Kidney (tissue), 22 donors: ENCODE measurements at places on chromosomes 3 and 15. TPM values are rescaled to one million over a fixed set of nuclear protein-coding genes. Genes with fewer than 3 reads are reported as not detected.

TMEM207 gene
- not detected for total RNA-seq

ZNF774 gene
- total RNA-seq: 3.1 TPM

PARP15 gene
- 4.9 TPM for total RNA-seq

CATSPER2 gene
- 6.5 TPM for total RNA-seq

PPP1R14D gene
- not detected for total RNA-seq

DUT gene
- total RNA-seq: 85.6 TPM

ASB14 gene
- total RNA-seq: not detected

IL20RB gene
- 0.79 TPM for total RNA-seq

SLC6A20 gene
- 35.2 TPM for total RNA-seq

CHL1 gene
- 109 TPM for total RNA-seq

SGO1 gene
- 0.72 TPM for total RNA-seq

KNL1 gene
- 1.1 TPM for total RNA-seq

- DNase-seq: peak; percentile 55
- no peaks in the 10 kb centered on the region for H3K27me3 ChIP-seq
- H3K4me1 ChIP-seq: peaks cover 2% of the 10 kb centered on the region
- H3K36me3 ChIP-seq: no peaks in the 10 kb centered on the region
- no peak overlapping the region for H3K4me3 ChIP-seq
Measured at GRCh38 chr3:134326126-134326525, 48.1 kb downstream of the AMOTL2 start.

- H3K27me3 ChIP-seq: no peaks in the 10 kb centered on the region
- H3K36me3 ChIP-seq: no peaks in the 10 kb centered on the region
- H3K4me1 ChIP-seq: no peaks in the 10 kb centered on the region
- H3K4me3 ChIP-seq: no peak overlapping the region
- H3K27ac ChIP-seq: no peak overlapping the region
Measured at GRCh38 chr3:133023362-133023761, 14.8 kb upstream of the TMEM108 start.

GRCh38 chr3:186824430-186825139 lies 17.9 kb upstream of the ADIPOQ start:
- H3K27ac ChIP-seq: no peak overlapping the region
- no peaks in the 10 kb centered on the region for H3K36me3 ChIP-seq
- no peaks in the 10 kb centered on the region for H3K4me1 ChIP-seq
- no peak for DNase-seq

DNA sequence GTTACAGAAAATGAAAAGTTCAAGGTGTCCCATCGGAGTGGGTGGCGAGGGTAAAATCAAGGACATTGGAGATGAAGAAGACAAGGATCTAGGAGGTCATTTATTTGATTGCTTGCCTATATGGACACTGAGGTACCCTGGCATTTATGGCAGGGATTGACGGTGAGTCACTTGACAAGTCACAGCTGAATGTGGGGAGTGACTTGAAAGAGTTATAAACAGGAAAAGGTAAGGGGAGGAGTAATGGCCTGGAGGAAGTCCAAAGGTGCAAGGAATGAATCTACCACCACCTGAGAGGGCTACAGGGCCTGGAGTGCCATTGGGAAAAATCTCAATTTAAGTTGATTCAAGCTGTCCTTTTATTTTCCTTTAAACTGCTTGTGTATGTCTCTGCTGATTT lies 11.8 kb upstream of the SGO1 start:
- no peaks in the 10 kb centered on the region for H3K27me3 ChIP-seq
- H3K36me3 ChIP-seq: no peaks in the 10 kb centered on the region
- no peak for DNase-seq
- H3K27ac ChIP-seq: no peak overlapping the region
- no peak overlapping the region for H3K4me3 ChIP-seq

DNA sequence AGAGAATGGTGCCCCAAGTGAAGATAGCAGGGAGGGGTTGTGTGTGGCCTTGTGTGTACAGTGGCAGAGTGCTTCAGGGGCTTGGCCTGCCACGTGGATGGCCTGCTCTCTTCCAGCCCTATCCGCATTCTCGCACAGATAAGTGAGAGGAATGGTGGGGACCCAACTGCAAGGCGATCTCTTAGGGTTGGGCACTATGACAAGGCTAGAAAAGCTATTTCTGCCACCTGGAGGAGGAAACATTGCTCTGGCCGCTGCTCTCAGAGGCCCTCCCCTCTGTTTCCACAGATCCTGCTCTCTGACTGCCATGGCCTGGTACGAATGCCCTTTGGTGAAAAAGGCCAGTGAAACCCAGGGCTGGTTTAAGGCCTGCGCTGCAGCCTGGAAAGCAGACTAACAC lies 20.6 kb downstream of the EEFSEC start:
- H3K36me3 ChIP-seq: peaks cover 2% of the 10 kb centered on the region
- no peaks in the 10 kb centered on the region for H3K27me3 ChIP-seq
- no peak overlapping the region for H3K4me3 ChIP-seq
- H3K27ac ChIP-seq: no peak overlapping the region

GRCh38 chr3:69121950-69122349 lies 445 bp downstream of the LMOD3 start:
- H3K4me3 ChIP-seq: no peak overlapping the region
- no peak overlapping the region for H3K27ac ChIP-seq
- no peaks in the 10 kb centered on the region for H3K36me3 ChIP-seq
- no peaks in the 10 kb centered on the region for H3K27me3 ChIP-seq

DNA sequence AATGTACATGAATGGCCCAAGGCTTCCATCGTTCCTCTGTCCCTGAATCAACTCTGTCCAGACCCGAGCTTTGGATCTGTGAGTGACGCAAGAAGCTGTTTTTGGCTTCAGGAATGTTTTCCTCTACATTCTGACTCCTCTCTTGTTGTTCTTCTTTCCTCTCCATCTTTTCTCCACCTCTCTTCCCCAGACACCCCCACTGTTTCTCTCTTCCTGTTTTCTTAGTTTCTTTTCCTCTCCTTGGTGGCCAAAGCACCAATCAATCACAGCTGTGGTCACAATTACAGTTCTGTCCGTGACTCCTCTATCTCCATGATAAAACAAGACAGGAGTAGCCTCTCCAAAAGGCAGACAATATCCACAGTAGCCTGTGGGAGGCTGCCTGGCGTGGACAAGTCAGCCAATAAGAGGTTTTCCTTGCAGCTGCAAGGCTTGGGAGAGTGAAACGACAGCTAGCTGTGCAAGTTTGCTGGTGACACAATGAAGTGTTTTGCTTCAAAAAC lies 4.9 kb upstream of the TMEM212 start:
- no peak overlapping the region for H3K27ac ChIP-seq
- H3K36me3 ChIP-seq: no peaks in the 10 kb centered on the region
- H3K27me3 ChIP-seq: no peaks in the 10 kb centered on the region
- peak overlapping the region; percentile 21 for H3K4me3 ChIP-seq
- DNase-seq: peak; percentile 78

GRCh38 chr3:40169983-40170382 lies 139.5 kb upstream of the EIF1B start:
- H3K4me3 ChIP-seq: no peak overlapping the region
- no peaks in the 10 kb centered on the region for H3K27me3 ChIP-seq
- no peak overlapping the region for H3K27ac ChIP-seq
- no peak for DNase-seq

GRCh38 chr3:76372497-76372896 lies 587.1 kb upstream of the ZNF717 start:
- H3K27ac ChIP-seq: no peak overlapping the region
- no peaks in the 10 kb centered on the region for H3K27me3 ChIP-seq
- H3K36me3 ChIP-seq: no peaks in the 10 kb centered on the region

DNA sequence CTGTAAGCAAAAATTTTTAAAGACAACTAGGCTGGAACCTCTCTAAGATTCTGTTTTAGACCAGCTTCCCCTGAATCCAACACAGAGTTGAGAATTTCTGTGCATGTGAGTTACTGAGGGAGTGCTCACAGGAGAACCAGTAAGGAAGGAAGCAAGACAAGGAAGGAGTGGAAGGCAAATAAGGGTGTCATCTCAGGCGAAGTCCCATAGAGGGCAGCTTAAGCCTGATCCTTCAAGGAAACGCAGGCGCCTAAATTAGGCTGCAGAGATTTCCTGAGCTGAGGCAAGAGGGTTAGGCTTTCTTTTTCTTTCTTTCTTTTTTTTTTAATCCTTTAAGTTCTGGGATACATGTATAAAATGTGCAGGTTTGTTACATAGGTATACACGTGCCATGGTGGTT lies 36.2 kb upstream of the COL6A6 start:
- H3K27me3 ChIP-seq: no peaks in the 10 kb centered on the region
- H3K27ac ChIP-seq: no peak overlapping the region
- no peaks in the 10 kb centered on the region for H3K36me3 ChIP-seq
- H3K4me1 ChIP-seq: no peaks in the 10 kb centered on the region
- peak; percentile 36 for DNase-seq
- no peak overlapping the region for H3K4me3 ChIP-seq

DNA sequence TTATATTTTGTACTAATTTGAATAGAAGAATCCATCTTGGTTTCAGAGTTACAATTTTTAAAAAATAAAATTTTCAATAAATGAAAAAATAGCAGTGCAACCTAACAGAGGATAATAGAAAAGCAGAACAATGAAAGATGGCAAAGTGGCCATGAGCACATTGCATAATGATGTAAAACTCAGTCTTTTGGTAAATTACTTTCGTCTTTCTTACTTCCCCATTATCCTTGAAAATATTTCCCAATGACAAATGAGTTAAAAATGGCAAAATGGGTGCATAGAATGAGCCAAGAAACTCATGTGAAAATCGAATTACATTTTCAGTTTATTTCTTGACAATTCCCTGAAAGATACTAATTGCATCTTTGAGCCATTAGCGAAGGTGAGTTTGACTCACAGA lies 236.4 kb downstream of the CDIN1 start:
- H3K27ac ChIP-seq: no peak overlapping the region
- peaks cover 7% of the 10 kb centered on the region for H3K4me1 ChIP-seq
- H3K4me3 ChIP-seq: no peak overlapping the region
- H3K27me3 ChIP-seq: no peaks in the 10 kb centered on the region

GRCh38 chr3:72678867-72679266 lies 169.4 kb downstream of the SHQ1 start:
- H3K27ac ChIP-seq: no peak overlapping the region
- no peaks in the 10 kb centered on the region for H3K36me3 ChIP-seq
- H3K4me3 ChIP-seq: no peak overlapping the region
- H3K4me1 ChIP-seq: peaks cover 3% of the 10 kb centered on the region
- H3K27me3 ChIP-seq: no peaks in the 10 kb centered on the region

DNA sequence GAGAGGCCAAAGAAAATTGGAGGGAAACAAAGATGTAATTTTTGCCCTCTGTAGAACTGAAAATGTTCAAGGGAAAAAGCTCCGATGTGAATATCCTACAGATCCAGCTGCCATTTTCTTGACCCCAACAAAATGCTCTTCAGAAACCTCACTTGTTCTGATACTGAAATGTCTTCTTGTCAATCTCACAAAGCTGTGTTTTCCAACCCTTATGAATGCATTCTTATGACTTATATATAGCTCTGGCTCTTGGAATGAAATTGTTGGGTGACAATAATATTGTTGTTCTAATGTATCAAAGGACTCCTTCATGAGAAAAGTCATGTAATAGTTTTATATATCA lies 157.1 kb upstream of the TGFBR2 start:
- DNase-seq: no peak
- H3K27me3 ChIP-seq: no peaks in the 10 kb centered on the region
- no peaks in the 10 kb centered on the region for H3K36me3 ChIP-seq
- no peaks in the 10 kb centered on the region for H3K4me1 ChIP-seq
- H3K4me3 ChIP-seq: no peak overlapping the region
- H3K27ac ChIP-seq: no peak overlapping the region

DNA sequence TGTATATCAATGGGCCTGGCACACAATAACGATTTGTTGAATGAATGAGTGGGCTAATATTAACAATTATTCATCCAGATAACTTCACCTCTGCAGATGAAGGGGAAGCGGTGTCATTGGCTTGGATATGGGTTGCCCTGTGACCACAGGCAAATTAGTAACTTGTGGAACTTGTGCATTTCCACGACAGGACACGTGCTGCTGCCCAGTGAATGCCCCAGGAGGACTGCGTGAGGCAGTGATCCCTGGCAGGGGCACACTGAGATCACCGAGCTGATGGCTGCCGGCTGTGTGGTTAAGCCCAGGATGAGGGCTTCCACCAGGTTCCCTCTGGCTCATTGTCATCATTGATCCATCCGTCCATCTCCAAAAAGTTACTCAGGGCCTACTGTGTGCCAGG lies 84.1 kb upstream of the HACD2 start:
- peak overlapping the region; percentile 16 for H3K27ac ChIP-seq
- H3K27me3 ChIP-seq: no peaks in the 10 kb centered on the region
- no peak overlapping the region for H3K4me3 ChIP-seq
- peaks cover 27% of the 10 kb centered on the region for H3K36me3 ChIP-seq
- DNase-seq: no peak

- no peaks in the 10 kb centered on the region for H3K27me3 ChIP-seq
- no peak overlapping the region for H3K27ac ChIP-seq
- no peaks in the 10 kb centered on the region for H3K4me1 ChIP-seq
- no peak for DNase-seq
- no peak overlapping the region for H3K4me3 ChIP-seq
Measured at GRCh38 chr3:186983659-186984058, 53.3 kb downstream of the ST6GAL1 start.

GRCh38 chr3:119125742-119126504 lies 20.0 kb upstream of the TEX55 start:
- no peak overlapping the region for H3K4me3 ChIP-seq
- no peaks in the 10 kb centered on the region for H3K4me1 ChIP-seq
- no peak overlapping the region for H3K27ac ChIP-seq
- no peaks in the 10 kb centered on the region for H3K36me3 ChIP-seq

DNA sequence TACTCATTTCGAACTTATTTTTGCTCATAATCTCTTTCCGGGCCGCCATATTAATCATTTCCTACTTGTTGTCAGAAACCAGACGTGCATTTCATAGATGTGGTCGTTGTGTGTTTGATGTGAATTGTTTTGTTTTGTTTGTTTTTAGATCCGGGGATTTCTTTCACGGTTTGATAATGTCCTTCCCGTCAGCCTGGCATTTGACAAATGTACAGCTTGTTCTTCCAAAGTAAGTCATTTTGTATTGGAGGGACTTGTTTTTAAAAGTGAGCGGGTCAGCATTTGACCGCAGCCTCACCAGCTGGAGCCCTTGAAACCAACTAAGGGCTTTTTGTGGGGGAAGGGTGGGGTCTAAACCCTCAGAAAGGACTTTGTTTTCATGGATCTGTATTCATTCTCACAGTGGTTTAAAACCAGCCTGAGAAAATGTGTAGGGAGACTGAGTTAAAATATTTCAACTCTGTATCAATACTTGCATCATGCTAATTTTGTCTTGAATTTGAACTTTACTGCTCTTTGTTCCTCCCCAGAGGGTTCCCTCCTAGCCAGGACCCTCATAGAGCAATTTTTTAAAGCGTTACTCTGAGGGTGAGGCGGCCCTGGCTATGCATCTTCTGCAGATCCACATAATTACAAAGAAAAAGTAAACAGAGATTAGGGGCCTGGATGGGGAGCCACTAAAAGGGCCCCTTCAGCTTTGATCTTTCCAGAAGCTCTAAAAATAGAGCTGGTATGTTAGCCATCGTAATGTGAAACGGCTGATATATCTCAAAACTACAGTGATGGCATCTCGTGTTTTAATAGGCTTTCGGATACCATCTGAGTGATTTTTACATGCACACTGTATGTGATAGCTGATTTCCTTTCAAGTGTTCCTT lies 107.9 kb downstream of the ATG7 start:
- no peaks in the 10 kb centered on the region for H3K36me3 ChIP-seq
- H3K27ac ChIP-seq: peak overlapping the region; percentile 68
- peak; percentile 40 for DNase-seq
- no peak overlapping the region for H3K4me3 ChIP-seq
- no peaks in the 10 kb centered on the region for H3K4me1 ChIP-seq

GRCh38 chr3:42169579-42170120 lies 78.5 kb downstream of the TRAK1 start:
- H3K27me3 ChIP-seq: no peaks in the 10 kb centered on the region
- no peak overlapping the region for H3K4me3 ChIP-seq
- peaks cover 16% of the 10 kb centered on the region for H3K4me1 ChIP-seq
- no peak for DNase-seq
